ENCODE measurements at places on chromosomes 2 and 18.

DNA sequence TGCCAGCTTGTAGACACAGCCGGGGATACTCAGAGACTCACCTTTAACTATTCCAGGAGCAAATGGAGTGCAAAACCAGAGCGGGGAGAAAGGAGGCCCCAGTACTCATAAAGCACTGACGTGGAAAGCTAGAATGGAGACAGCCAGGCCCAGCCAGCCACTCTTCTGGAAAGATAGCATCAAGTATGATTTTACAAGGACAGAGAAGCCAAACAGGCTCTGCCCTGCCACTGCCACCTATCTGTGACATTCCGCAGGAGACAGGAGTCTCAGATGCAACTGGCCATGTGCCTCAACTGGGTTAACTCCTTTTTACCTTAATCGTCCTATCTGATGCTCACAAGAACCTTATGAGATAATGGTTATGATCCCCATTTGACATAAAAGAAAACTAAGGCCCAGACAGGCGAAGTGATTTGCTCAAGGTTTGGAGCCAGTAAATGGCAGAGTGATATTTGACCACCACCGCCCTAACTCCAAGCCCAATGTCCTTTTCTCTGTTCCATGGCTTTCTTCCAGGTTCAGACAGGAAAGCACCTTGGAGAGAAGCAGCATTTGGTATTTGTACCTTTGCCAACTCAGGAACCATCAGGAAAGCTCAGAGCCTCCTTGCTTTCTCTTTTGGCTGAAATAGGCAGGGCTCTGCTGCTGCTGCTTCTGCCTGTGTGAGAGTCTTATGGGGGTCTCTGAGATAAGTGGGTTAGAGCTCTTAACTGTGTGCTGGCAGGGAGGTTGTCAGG is 15.6 kb downstream of the KIF3C start:
- DNase-seq, result no peak

GRCh38 chr2:199356412-199356811 is 101.3 kb downstream of the SATB2 start:
- no peak for DNase-seq

GRCh38 chr2:156663757-156664409 is 227.7 kb downstream of the GPD2 start:
- DNase-seq, result no peak

DNA sequence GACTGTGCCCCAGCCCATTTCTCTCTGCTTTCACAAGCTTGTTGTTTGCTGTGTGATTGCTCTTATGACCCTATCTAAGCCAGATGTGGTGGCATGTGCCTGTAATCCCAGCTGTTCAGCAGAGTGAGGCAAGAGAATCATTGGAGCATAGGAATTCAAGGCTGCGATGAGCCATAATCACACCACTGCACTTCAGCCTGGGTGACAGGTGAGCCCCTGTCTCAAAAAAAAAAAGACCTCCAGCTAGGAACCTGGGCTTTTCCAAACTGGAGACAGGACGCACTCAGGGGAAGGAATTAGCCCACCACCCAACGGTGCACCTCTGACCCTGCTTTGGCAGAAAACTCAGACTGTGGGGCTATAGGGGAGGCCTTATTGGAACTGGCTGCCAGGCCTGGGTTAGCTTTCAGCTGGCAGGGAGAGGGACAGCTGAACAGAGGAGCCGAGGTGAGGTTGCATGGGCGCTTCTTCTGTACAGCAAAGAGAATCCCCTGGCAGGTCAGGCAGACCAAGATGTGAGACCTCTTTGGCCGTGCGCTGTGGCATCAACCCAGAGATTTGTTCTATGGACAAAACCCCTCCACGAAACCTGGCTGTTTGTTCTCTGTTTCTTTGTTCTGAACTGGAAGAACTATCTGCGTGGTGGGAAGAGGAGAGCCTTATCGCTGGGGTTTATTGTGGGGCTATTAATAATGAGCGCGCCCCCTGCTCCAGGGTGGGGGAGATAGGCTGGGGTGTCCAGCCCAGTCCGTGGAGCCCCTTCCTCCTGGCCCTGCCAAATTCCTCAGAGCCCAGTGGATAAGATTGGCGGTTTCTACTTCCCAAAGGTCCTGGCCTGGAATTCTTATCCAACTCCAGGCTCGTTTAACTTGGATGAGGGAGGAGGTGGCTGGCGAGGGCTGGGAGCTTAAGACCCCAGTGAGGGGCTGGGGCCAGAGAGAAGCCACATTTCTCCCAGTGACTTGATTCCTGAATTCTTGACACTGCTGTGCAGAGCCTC is 38.8 kb upstream of the SMAD7 start:
- no peak for DNase-seq

DNA sequence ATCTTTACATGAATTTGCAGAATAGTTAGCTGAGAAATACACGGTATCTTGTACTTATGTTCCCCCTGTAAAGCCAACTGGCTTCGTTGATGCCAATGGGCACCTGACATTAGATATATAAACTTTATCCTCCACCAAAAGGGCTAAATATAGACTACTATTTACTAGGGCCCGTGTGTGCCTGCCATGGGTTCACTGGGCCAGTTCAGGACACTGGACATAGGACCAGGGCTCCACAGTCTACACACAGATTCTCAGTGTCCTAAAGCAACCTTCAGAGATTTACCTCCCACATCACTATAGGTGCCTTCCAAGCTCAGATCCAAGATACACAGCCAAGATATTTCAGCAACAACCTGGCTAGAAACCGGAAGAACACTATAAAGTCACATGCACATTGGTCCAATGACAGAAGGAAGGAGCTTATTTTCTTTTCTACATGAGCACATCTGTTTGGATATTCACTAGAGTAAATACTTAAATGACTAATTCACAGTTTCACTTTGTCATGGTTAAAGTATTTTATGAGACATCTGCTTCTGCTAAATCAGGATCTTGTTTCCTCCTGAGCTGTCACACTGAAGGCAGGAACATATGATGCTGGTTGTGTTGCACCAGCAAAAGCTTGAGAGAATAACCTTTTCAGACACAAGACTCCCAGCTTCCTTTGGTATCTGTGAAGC is 95.1 kb downstream of the MYO5B start:
- DNase-seq, result no peak

DNA sequence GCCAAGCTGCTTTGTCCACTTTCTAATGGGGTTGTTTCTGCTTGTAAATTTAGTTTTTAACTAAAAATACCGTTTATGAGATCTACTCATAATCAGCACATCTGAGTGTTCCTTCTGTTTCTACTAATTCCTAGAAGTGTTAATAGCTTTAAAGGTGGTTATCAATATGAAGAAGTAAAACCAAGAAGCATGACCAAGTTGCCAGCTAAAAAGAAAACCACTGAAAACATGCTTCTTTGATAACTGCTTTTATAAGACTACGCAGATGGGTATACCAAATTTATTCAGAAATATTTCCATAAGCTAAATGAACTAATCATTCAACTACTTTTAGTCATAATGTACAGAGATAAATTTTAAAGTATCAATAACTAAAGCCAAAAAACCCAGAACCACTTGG is 101.8 kb downstream of the C2orf74 start:
- no peak for DNase-seq

DNA sequence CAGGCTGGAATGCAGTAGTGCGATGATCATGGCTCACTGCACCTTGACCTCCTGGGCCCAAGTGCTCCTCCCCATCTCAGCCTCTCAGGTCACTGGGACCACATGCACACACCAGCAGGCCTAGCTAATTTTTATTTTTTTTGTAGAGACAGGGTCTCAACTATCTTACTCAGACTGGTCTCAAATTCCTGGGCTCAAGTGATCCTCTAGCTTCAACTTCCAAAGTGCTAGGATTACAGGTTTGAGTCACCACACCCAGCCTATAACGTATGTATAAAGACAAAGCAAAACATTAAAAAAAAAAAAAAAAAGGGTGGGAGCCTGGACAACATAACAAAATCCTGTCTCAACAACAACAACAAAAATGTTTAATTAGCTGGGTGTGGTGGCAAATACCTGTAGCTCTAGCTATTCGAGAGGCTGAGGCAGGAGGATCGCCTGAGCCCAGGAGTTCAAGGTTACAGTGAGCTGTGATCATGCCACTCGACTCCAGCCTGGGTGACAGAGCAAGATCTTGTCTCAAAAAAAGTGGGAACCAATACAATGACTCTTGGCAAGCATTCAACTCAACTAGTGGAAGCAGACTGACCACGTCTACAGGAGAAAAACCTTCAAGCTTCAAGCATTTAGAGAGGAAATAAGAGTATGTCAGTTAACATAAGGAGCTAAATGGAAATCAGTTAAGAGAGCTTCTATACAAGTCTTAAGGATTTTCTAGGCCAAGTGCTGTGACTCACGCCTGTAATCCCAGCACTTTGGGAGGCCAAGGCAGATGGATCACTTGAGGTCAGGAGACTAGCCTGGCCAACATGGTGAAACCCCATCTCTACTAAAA is 2.6 kb downstream of the GTF3C2 start:
- no peak for DNase-seq

DNA sequence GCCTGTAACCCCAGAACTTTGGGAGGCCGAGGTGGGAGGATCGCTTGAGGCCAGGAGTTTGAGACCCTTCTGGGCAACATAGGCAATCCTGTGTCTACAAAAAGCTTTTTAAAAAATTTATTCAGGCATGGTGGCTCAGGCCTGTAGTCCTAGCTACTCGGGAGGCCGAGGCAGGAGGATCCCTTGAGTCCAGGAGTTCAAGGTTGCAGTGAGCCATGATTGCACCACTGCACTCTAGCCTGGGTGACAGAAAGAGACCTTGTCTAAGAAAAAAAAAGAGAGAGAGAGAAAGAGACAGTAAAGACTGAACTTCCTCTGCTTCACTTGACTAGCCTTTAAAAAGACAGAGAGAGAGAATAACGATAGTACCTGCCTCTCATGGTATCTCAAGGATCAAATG is 62.4 kb downstream of the INPP5D start:
- no peak for DNase-seq

DNA sequence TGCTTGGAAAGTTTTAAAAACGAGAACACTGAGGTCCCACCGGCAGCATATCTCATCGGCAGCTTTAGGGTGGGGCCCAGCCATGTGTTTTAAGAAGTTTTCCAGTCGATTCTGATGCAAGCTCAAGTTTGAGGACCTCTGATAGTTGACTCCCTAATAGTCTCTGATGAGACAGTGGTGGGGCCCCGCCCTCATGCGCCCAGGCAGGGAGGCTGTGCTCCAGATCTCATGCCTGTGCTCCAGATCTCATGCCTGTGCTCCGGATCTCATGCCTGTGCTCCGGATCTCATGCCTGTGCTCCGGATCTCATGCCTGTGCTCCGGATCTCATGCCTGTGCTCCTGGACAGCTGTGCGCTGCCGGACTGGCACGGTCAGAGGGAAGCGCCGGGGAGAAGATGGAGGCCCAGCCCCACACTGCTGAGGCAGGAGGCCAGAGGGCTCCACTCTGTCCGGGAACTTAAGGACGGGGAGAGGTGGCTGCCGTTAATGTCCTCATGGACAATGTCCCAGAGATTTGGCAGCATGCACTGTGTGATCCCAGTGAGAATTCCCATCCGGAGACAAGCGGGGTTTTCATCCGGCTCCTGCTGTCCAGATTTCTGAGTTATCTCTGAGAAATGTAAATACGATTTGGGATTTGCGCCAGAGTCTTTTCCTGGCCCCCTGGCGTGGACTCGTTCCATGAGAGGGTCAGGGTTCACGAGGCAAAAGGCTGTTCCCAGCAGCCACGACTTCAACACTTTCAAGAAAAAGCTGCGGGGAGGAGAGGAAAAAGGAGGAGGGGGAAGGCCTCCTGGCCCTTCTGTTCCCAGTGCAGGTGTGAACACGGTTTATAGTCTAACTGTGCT is 9.4 kb upstream of the COLEC11 start:
- DNase-seq, result no peak

DNA sequence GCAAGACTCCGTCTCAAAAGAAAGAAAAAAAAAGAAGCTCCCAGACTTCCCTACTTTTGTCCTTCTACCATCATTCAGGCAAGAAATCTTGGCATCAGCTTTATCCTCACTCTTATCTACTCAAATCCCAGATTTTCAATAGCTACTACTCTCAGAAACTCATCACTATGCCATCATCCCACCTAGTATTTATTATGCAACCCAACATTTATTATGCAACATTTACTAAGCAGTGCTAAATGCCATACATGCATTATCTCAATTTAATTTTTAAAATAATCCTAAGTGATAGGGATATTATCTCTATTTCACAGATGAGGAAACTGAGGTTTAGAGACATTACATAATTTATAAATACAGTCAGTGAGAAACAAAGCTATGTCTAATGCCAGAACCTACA is 4.1 kb downstream of the USP37 start:
- no peak for DNase-seq

DNA sequence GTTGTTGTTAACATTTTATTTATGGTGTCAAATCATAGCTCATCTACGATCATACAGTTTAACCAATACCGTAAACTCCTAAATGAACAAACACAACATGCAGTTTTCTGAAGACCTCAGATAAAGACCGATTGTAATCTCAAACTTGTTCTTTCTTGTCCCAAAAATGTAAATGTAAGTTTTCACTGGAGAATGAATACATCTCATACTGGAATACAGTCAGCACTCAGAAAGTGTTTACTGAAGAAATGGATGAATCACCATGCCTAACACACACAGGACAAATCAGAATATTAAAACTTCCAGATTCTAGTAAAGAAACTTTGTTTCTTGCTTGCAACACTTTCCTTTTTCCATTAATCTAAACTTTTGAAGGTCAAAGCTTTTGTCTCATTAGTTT is 380.5 kb downstream of the DLGAP1 start:
- DNase-seq, result no peak

DNA sequence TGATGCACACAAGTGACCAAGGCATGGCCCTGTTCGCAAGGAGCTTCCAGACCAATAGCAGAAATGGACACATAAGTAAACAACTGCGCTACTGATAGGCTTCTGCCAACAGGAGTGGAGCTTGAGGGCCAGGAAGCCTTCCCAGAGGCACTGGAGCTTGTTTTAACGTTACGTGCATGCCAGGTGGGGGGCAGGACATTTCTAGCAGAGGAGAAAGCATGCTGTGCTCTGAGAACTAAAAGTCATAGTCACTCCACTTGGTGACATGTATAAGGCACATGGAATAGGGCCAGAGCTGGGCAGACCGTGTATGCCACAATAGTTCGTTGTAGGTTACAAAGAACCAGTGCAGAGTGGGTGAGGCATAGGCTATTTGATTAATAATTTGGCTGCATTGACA is 184.2 kb downstream of the NEDD4L start:
- no peak for DNase-seq

GRCh38 chr18:34153711-34154110 is 71.0 kb downstream of the NOL4 start:
- DNase-seq, result no peak

GRCh38 chr2:230459216-230459615 is 43.2 kb downstream of the SP100 start:
- no peak for DNase-seq

- DNase-seq, result no peak
Measured at GRCh38 chr2:221485503-221485870, 86.6 kb downstream of the EPHA4 start.

Data from activated naive CD4-positive, alpha-beta T cell (primary cell).